ENCODE measurements at places on chromosomes 5 and 9.

- DNase-seq, result no peak
Measured at GRCh38 chr5:135005076-135005475, 29.0 kb downstream of the PITX1 start.

DNA sequence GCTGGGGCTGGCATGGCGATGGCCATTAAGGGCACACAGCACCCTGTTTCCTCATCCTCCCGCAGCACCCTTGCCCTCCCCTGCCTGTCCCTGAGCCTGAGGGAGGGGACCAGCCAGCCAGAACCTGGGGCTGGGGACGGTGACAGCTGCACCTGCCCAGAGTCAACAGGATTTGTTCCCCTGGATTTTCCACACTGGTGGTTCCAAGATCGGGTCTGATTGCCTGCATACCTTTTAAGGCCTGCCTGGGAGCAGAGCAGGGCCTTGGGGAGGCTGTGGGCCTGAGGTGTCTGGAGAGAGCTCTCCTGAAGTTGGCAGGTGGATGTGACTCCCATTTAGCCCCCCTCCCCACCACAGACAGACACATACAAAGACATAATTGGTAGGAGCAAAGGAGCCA is 61.0 kb upstream of the C5orf58 start:
- DNase-seq, result no peak

- DNase-seq, result no peak
Measured at GRCh38 chr5:141941307-141941706, 16.7 kb downstream of the PCDH12 start.

DNA sequence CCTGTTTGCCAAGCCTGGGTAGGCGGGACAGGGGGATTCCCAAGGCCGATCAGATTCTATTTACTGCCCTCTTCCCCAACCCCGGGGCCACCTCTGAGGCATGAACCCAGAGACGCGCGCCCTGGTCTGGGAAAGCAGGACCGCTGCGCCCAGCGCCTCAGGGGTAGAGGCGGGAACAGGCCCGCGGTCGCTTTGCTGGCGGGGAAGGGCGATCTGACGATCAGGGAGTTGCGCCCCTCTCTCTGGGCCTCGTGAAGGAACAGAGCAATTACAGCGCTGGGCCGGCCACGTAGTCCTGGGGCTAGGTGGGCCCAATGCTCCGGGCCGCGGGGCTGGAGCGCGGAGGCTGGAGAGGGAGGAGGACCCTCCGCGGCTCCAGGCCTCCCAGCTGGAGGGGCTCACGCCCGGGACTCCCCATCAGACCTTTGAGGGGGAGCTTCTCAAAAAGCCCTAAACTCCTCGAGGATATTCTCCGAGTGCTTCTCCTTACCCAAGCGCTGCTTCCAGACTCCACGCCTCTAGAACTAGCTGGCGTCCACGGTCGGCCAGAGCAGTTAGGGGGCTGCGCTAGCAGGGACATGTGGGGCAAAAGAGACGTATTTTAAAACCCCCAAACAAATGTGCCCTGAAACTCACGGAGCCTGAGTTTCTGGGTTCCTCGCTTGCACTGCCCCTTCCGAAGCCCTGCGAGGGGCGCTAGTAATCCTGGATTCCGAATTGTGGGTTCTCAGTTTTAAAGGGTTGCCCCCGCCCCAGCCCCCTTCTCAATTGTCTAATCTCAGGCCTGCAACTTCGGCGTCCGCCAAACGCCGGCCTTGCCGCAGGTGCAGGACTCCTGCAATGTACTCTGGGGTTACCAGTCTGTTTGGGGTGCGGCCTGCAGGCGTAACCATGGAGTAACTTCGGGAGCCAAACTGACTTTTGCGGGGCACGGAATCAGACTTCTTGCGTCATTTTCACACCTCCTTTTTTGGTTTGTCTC is 57.6 kb downstream of the TMEM174 start:
- no peak for DNase-seq

- DNase-seq, result no peak
Measured at GRCh38 chr5:52392321-52392720, 395.4 kb upstream of the ITGA1 start.

DNA sequence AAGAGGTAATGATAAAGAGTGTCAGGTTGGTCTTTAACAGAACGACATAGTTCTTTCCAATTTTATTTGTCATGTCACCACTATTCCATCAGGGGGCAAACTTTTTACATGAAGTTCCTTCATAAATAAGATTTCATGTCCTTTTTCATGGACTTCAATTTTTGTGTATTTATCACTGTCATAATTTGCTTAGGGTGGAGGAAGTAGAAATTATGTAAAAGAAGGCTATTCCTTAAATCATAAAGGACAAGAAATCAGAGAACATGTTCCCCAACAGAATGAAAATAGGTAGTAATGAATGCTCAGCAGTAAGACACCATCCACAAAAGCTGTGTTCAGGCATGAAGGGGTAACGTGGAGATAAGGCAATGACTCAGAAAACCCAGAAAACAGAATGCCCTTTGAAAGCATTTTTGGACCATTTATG is 72.7 kb downstream of the ZFAND5 start:
- DNase-seq, result peak; percentile 34

DNA sequence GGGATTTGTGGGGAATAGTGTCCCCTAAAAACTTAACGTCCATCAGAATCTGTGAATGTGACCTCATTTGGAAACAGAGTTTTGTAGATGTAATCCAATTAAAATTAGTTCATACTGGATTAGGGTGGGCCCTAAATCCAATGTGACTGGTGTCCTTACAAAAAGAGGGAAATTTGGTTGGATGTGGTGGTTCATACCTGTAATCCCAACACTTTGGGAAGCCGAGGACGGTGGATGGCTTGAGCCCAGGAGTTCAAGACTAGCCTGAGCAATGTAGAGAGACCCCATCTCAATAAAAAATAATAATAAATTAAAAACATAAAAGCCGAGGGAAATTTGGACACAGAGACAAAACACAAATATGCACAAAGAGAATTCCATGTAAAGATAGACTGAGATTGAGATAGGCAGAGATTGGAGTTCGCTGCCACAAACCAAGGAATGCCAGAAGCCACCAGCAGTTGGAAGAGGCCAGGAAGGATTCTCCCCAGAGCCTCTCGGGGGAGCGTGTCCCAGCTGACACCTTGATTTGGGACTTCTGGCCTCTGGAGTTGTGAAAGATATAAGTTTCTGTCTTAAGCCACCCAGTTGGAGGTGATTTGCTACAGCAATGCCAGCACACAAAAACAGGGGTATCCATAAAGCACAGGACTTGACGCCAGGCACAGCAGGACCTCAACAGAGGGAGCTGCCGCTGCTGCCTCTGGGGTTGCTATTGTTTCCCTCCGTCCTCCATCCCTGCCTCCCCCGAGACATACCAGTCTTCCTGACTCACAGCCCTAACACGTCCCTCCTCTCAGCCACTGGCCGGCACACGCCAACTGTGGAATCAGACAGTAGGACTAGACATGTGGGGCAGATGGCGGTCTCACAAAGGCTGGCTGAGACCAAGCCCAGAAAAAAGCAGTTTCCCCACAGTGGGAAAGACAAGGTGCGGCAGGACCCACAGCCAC is 73.8 kb upstream of the IL17B start:
- no peak for DNase-seq

DNA sequence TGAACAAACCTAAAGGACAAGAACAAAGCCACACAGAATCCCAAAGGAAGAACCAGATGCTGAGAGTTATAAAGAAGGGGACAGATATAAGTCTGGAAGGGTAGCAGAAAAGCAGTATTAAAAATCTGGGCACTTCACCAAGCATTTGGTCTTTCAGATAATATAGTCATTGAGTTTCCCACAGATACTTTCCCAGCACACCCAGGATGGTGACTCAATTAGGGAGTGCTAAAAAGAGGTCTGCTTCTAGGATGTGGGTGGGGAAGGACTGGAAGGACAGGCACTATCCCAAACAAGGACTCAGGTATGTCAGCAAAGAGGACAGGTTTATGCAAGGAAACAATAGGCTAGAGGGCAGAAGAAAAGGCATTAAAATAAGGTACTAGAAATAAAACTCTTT is 59.3 kb downstream of the DIAPH1 start:
- DNase-seq, result no peak

DNA sequence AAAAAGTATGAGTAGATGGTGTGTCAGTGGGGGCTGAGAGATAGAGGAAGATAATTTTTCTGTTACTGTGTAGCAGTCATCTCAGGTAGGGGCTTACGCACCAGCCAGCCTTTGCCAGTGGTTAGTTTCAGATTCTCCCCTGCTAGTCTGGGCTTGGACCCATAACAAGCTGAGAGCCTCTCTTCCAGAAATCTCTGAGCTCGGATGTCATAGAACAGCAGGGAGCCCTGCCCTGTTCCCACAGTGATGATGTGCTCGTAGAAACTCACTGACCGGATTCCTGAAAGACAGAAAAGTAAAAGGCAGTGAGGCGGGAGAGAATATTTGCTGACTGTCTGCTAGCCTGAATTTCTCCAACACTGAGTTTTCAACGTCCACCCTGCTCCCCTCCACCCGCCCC is 37.2 kb downstream of the DCAF12 start:
- DNase-seq, result no peak

GRCh38 chr5:58803056-58803455 is 220.2 kb downstream of the RAB3C start:
- DNase-seq, result no peak

- DNase-seq, result no peak
Measured at GRCh38 chr9:111838439-111838838, 43.7 kb upstream of the SHOC1 start.

GRCh38 chr9:86652736-86653135 is 294.6 kb downstream of the GAS1 start:
- DNase-seq, result no peak

DNA sequence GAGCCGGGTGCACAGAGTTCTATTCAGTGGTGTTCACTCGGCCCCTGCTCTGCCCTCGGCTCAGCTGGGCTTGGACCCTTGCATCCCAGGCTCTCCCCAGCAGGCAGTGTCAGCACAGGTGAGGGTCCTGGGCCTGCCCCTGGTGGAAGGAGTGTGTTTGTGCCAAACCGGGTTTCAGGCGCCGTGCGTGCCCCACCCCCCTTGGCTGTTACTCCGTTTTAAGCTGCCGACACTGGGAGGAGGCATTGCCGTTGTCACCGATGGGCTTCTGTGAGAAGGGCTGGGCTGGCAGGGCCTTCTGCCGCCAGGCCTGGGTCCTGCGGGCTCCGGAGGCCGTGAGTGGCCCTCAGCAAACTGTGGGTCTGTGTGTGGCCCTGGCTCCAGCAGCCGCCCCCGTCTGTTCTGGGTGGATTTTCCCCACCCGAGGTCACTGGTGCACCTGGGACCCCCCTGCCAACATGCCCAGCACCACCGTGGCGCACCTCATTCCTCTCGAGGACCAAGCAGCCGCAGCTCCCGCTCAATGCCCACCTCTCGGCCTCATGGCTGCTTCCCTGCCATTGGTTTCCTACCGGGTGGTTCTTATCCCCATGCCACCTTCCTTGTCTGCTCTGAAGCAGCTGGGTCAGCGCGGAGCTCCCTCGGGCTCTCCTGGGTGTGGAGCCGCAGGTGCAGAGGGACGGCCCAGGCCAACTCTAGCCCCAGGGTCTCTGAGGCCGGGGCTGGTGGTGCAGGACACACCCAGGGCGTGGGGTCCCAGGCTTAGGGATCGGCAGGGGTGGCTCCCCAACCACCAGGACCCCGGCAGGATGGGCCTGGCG is 44.3 kb upstream of the EXOC3 start:
- DNase-seq, result no peak

DNA sequence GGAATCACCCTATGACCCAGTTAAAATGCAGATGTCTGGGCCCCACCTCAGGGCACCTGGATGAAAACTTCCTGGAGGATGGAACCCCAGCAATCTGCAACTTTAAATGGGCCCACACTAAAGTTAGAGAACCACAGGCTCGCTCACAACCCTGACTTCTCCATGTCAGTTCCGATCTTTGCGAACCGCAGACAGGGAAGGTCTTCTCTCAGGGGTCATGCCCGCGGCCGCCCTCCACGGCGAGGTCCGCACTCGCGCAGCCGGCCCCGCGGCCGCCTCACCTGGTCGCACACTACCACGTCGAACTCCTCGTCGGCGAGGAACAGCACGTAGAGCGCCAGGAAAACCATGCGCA is 499 bp downstream of the ALG2 start:
- DNase-seq, result no peak

- DNase-seq, result no peak
Measured at GRCh38 chr9:77508396-77508795, 139.7 kb downstream of the GNA14 start.

All from OCI-LY7 (cell line).